Kidney epithelial cell (primary cell): ENCODE measurements at places on chromosomes 1 and 21. TPM values are rescaled to one million over a fixed set of nuclear protein-coding genes. Genes with fewer than 3 reads are reported as not detected.

GRCh38 chr1:85984636-85985035 is 171.9 kb downstream of the COL24A1 start:
- no peak for DNase-seq

DNA sequence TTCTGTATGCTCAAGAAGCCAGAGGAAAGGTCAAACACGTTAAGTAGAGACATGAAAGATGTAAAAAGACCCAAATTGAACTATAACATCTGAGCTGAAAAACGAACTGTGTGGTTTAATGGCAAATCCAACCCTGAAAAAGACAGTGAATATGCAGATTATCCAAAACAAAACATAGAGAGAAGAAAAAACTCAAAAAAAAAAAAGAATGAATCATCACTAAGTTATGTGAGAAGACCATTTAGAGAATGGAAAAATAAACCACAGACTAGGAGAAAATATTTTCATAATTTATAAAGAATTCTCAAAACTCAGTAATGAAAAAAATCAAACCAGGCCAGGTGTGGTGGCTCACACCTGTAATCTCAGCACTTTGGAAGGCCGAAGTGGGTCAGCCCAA is 253.3 kb downstream of the PLPP3 start:
- DNase-seq, result no peak

Gene ACTN2
- total RNA-seq, result 0.17 and 0.48 TPM in 2 replicates

DNA sequence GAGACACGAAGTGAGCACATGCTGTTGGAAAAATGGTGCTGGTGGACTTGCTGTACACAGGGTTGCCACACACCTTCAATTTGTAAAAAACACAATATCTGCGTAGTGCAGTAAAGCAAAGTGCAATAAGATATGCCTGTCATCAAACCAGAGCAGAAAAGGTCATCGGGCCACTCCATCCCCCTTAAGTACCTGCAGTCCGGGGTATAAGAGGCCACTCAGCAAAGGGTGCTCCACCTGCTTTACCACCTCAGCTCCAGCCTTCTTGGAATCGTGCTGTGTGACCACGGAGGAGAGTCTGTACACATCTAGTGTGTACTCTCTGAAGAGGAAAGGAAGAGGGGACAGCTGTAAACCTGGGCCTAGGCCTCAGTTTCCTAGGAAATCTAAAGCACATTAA is 10.9 kb downstream of the YARS1 start:
- DNase-seq, result no peak

Gene ZFP69
- 4.1 and 4.3 TPM in 2 replicates for total RNA-seq

DNA sequence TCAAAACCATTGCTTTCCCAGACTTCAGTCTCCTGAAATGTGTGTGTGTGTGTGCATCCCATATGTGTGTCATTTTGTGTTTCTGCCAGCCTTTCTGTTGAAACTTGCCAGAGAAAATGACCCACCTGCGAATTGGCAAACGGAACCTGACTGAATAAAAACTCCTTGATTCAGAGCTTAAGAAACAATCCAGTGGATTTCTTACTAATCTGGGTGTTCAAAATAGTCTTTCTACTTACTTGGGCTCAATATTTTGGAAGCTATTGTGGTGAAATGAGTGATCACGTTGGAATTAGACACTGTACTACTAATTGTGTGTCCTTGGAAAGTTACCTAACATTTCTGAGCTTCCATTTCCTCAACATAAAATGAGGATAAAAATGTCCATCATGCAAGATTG is 138.9 kb upstream of the ERG start:
- DNase-seq, result no peak

GRCh38 chr1:219945795-219946194 is 17.4 kb upstream of the SLC30A10 start:
- no peak for DNase-seq

Gene NSL1
- total RNA-seq, result 28.2 and 33.7 TPM in 2 replicates

DNA sequence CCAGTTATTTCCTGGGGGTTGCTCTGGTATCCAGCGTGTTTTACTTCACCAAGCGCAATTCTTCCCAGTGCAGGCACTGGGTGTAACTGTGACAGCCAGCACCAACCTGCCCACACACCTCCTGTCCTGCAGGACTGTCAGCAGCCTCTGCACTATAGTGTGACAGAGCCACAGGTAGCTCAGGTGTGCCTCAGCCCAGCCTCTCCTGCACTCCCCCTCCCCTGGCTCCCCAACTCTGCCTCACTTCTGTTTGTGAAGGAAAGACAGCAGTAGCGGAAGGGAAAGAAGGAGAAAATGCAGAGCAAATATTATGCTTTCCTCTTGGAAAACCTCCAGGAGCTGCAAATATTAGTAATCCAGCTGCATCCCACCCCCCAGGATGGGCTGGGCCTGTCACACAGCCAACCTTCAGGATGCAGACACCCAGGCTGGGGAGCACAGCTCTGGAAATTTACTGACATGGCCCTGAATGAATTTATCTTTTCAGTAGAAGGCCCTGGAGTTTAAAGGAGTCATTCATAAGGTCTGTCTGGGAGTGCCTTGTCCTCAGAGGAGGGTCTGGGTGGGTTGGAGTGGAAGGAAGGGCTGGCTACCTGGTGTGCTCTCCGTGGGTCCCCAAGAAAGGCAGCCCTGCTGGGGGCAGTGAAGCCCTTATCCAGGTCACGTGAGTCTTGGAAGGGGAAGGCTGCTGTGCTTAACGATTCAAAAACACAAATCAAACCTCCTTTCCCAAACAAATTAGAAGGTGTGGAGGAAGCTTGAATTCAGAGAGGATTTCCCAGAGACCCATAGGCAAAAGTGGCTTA is 20.9 kb downstream of the CAPN2 start:
- DNase-seq, result no peak

- DNase-seq, result no peak
These were observed 53.3 kb upstream of the HOOK1 start for GRCh38 chr1:59761443-59761842.

GRCh38 chr1:245153552-245154428 is 995 bp upstream of the KIF26B start:
- DNase-seq, result no peak

DNA sequence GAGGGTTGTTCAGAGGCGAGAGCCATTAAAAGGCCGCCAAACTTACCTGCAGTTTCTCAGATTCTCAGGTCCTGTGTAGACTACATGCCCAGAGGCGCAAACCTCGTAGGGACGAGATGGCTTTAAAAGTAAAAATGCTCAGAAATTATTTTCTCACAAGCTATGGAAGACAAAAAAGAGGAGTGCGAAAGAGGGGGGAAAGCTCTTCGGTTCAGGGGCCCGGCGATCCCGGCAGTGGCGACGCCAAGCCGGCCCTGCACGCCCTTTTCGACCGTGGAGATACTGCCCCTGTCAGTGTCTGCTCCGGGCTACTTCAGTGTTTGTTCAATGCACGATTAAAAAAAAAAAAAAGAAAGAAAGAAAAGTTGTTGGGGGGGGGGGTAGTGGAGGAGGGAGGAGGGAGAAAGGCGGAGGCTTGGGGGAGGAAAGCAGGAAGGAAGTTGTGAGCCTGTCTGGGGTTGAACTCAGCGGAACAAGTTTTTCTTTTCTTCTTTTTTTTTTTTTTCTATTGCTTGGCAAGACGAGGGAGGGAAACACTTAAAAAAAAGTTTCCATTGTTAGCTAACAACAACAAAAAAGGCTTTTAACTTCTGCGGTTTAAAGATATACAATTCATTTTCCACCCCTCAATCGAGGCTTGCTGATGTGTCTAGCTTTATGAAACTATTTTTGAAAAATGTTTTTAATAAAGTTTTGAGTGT is at the start of gene ITPKB:
TSS of gene ITPKB (minus strand) at position 288 of the 701 bp plus-strand sequence. CDS start 1,824 bp downstream, outside the sequence.
- peak; percentile 28 for DNase-seq

GRCh38 chr1:78755986-78756385 is 106.4 kb downstream of the IFI44 start:
- no peak for DNase-seq

Gene CLDN17
- not detected in 2 replicates for total RNA-seq

DNA sequence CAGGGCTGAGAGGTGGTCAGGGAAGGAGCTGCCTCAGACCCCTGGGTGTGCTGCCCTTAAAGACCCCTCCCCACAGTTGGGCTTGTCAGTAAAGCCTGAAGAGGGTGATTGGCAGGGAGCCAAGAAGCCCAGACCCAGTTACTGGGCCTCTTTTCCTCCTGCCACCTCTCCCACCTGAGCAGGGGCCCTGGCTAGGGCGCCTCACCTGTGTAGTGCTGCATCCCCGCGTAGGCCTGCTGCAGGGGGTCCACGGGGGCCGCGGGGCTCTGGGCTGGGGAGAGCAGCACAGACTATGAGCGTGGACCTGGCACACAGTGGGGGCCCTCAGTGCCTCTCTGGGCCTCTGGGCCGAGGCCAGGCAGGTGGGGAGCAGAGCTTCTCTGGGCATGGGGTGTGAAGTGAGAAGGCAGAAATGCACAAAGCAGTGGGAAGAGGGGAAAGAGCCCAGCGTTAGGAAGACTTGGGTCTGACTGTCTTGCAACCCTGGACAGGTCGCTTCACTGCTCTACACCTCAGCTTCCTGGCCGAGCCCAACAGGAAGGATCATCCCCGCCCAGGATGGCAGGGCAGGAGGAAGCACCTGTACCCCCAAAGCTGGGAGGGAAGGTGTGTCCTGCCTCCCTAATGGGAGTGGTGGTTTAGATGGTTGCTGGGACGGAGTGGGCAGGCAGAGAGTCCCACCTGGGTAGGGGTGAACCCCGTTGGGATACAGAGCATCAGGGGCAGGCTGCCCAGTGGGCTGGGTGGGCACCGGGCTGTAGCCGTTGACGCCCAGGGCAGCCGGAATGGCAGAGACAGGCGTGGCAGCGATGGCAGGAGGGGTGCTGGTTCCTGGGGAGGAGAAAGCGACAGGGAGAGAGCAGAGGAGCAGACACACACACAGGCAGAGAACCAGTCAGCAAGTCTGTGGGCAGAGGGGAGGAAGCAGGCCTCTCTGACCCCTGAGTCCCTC is 9.9 kb downstream of the CELF3 start:
- no peak for DNase-seq

GRCh38 chr1:41329662-41330587 is 31.3 kb upstream of the FOXO6 start:
- DNase-seq, result no peak

DNA sequence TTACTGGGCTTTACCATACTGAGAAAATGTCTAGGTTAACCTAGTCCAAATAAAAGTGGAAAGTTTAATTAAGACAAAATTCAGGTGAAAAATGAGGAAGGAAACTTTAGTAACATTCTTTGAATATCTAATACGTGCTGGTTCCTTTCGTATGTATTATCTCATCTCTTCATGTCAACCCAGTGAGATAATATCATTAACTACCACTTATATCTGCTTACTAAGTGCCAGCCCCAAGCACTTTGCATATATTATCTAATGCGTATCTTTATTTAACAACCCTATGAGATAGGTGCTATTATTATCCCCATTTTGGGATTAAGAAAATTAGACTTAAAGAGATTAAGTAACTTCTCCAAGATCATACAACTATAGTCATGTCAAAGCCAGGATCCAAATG is 12.5 kb upstream of the PLPP3 start:
- DNase-seq, result no peak

GRCh38 chr1:229999004-229999670 is 67.9 kb upstream of the GALNT2 start:
- no peak for DNase-seq

Gene SLAMF8
- 0.04 and 0.14 TPM in 2 replicates for total RNA-seq

DNA sequence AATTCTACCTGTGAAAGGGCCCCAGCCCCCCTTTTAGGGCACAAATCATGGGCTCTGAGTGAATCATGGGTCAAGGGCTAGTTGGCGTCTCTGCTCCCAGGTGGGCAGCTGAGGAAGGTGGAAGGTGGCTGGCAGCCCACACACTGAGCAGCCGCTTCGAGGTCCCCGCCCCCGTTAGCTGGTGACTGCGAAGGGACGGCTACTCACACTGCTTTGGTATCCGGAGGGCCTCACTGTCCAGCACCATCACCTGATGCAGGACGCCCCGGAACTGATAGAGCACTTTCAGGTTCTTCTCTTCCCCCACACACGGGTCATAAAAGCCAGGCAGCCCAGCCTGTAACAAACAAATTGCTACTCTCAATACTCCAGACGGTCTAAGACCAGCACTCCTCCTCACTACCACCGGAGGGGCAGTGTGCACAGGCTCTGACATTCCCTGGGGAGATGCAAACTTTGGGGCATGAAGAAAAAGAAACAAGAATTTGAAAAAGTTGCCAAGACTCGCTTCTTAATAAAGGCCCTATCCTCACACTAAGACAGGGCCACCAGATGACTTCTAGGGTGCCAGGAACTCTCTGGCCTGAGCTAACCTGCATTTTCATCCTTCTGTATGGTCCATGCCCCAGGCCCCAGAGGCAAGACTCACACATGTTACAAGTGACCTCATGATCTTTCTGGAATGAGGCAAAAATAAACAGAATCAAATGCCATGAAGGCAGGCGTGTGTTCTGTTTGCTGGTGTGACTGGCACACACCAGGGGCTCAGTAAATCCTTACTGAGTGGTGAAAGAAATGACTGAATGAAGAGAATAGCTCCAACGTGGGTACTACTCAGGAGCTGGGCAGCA is 11.5 kb downstream of the THAP3 start:
- DNase-seq, result no peak

GRCh38 chr1:49229555-49229954 is 452.9 kb upstream of the BEND5 start:
- DNase-seq, result peak; percentile 29

- no peak for DNase-seq
These were observed 494.6 kb downstream of the NEGR1 start for GRCh38 chr1:71787699-71788098.

Gene ECM1
- total RNA-seq, result 5.4 and 6.0 TPM in 2 replicates

Gene RCOR3
- 20.9 and 29.0 TPM in 2 replicates for total RNA-seq

DNA sequence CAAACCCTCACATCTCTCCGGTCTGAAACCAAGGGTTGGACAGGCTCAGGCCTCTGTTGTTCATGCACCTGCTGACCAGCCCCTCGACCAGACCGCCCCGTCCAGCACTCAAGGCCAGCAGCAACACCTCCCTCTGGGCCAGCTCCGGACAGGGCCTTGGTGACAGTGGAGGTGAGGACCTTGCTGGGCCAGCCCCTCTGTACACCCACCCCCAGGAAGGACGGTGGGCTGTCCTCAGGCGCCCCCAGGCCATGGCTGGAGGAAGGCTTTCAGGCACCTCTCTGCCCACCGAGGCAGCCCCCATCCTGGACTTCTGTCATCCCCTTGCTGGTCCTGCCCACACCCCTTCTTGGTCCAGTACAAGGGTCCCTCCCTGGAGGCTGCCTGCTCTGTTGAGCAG is 48.6 kb downstream of the MEGF6 start:
- no peak for DNase-seq
